ENCODE measurements at places on chromosomes 4 and X. TPM values are rescaled to one million over a fixed set of nuclear protein-coding genes. Genes with fewer than 3 reads are reported as not detected.
A peak's percentile ranks its signal among the peaks of the same experiment; 100 is the strongest.

DNA sequence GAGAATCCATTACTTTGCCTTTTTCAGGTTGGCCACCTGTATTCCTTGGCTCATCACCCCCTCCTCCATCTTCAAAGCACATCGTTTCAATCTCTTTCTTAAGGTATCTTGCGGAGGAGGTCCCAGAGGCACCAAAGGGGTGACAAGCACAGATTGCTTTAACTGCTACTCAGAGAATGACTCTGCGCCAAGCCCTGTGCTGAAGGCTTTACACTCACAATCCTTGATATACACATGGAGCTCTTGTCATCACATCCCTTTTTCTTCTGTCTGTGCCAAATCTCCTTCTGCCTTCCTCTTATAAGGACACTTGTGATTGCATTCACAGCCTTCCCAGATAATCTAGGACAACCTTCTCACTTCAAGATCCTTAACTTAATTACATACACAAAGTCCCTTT is 134.7 kb upstream of the MAMLD1 start:
- no peaks in the 10 kb centered on the region for H3K27me3 ChIP-seq
- no peak for DNase-seq
- H3K4me1 ChIP-seq: no peaks in the 10 kb centered on the region
- no peak overlapping the region for H3K27ac ChIP-seq

Gene RIPPLY1
- total RNA-seq: not detected

DNA sequence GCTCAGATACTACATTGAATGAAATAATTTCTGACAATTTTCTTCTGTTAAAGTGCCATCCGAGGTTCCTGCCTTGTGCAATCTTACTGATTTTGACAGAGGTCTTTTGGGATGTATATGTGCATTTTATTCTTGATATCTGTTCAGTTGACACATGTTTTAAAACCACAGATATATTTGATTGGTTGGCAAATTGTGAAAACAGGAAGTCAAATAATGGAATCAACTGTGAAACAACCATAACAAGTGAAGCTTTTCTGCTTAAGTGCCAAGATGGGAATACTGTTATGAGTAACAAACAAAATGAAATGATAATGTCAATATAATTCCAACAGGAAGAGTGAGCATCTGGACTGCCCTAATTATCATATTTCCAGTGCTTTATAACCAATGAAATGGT is 84.9 kb upstream of the TET2 start:
- H3K36me3 ChIP-seq: no peaks in the 10 kb centered on the region
- H3K27me3 ChIP-seq: no peaks in the 10 kb centered on the region

Gene WDFY3
- 267 TPM for total RNA-seq

- H3K4me3 ChIP-seq: no peak overlapping the region
- H3K27ac ChIP-seq: no peak overlapping the region
- no peaks in the 10 kb centered on the region for H3K27me3 ChIP-seq
- H3K4me1 ChIP-seq: no peaks in the 10 kb centered on the region
- no peaks in the 10 kb centered on the region for H3K36me3 ChIP-seq
- no peak for DNase-seq
Measured at GRCh38 chr4:91288702-91289311, 1015.0 kb upstream of the GRID2 start.

DNA sequence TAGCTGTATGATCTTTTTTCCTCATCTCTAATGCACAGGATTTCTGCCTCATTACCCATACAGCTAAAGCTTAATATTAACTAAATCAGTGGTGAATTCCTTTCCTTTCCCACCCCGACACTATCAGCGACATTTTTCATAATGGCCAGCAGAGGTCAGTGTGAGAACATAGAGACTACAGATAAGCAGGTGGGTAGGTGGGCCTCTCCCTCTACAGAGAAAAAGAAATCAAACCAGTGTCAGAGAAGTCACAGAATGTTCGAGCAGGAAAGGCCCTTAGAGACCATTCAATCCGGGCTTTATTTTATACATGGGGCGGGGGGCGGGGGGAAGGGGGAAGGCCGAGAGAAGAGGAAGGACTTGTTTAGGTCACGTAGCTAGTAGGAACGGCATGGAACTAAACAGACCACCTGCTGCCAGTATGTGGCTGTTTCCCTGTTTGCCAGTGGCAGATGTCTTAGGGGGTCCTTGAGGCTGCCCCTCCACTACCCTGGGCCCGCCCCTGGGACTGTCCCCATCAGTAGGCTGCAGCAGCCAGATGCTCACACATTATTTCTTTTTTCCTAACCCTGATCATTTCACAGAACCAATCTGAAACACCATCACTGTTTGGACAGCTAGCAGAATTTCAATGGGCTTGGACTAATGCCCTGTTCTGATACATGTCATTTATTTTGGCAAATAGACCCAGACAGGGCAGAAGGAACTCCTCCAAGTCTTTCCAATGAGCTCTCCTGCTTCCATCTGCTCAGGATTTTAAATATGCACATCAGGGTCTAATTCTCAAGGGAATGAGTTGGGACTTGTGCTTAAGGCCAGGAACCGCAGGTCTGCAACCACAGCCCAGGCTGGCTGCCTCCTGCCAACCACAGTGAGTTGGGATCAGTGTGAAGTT is 133.4 kb downstream of the ATG4A start:
- DNase-seq: peak; percentile 45
- H3K4me3 ChIP-seq: peak overlapping the region; percentile 78
- peaks cover 20% of the 10 kb centered on the region for H3K4me1 ChIP-seq
- peak overlapping the region; percentile 88 for H3K27ac ChIP-seq
- no peaks in the 10 kb centered on the region for H3K27me3 ChIP-seq

DNA sequence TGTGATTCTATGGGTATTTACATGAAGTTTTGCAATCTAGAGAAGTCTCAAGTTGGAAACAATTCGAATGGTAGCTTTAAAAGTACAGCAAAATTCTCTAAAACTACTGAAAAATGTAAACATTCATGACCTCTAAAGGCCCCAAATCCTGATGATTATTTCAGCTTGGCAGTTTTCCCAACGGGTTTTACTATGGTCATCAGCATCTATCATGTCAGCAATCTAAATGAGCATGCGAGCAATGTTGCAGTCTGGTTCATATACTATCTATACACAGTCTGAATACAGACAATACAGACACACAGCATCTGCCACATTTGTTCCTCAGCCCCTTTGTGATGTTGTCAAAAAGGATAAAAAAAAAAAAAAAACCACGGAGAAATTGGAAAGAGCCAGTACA is 790.3 kb upstream of the HTR2C start:
- H3K4me1 ChIP-seq: no peaks in the 10 kb centered on the region
- no peak for DNase-seq
- no peak overlapping the region for H3K4me3 ChIP-seq
- H3K36me3 ChIP-seq: peaks cover 4% of the 10 kb centered on the region

Data from glutamatergic neuron (in vitro differentiated cells).